Activated CD4-positive, alpha-beta T cell treated with anti-CD3 and anti-CD28 coated beads for 1 hour (primary cell): ENCODE measurements at places on chromosomes 6 and 20.

DNA sequence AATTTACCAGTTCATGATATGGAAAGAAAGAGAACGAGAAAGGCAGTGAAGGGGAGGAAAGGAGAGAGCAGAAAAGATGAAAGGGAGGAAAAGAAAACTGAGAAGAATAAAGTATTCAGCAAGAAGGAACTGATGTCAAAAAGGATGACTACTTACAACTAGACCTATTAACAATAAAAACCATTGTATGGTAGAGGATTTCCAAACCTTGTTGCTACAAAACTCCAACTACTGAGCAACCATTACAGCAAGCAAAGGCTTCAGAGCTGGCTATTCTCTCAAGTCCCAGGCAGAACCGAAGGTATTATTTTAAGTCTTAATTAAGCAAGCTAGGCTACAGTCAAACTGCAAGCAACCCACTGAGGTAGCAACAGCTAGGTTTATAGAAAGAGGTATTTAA is 142.2 kb downstream of the BTBD9 start:
- no peak for DNase-seq

DNA sequence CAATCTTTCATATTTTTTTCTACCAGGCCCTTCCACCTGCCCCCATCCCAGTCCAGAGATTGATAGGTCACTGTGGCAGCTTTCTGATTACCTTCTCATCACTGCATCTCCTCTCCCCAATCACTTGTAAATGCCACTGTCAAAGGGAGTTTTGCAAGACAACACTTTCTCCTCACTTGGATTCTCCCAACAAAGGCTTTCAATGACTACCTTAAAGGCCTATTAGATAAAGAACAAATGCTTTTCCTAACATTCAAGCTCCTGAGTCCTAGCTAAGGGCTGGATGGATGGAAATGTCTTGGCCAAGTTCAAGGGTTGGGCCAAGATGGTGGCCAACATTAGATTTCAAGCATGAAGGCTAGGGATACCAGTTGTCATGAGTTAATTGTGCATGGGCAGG is 55.3 kb downstream of the UNC5CL start:
- DNase-seq: no peak

- no peak for DNase-seq
These were observed 41.3 kb downstream of the RSPH3 start for GRCh38 chr6:158958504-158959386.

- DNase-seq: no peak
These were observed 308.6 kb upstream of the ZFP64 start for GRCh38 chr20:52500157-52500556.
